Body of pancreas (tissue), 4 donors: ENCODE measurements at places on chromosomes 3 and 15.

DNA sequence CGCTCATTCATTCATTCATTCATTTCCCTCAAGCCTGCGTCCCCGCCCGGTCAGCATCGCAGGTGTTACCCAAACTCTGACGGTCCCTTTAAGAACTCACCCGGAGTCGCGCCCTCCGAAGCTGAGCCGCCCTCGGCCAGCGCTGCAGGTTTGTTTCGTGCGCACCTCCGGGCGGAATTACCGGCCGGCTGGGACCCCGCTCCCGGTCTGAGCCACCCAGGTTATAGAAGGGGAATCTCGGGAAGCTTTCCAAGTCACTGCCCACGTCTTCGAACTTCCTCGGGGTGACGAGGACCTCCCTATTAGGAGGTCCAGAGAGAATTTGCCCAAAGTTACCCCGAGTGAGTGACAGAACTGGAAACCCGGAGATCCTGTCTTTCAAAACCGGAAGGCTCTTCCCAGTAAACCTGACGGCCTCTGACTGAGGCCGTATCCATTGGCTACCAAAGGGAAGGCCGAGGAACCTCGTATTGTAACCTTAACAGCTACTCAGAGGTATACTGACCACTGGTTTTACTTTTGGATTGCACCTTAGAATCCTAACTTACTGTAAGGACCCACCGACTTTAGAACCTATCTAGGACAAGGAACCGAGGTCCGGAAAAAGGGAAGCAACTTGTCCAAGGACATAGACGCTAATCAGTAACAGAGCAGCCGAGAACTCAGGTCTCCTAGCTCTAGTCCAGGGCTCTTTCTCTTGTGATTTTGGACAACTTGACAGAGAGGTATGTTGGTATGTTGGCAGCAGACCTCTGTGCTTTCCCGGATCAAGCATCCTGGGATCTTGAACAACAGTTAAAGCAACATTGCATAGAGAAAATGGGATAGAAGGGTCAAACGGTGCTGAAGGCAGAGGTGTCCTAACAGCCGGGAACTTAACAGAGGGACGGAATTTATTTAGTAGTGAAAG lies 788 bp upstream of the DLG1 start:
- DNase-seq: peak; percentile 59

GRCh38 chr3:57160765-57161538 lies 4.2 kb downstream of the IL17RD start:
- DNase-seq: no peak

- DNase-seq: no peak
These were observed 486.7 kb downstream of the DIPK2A start for GRCh38 chr3:144458283-144458682.

DNA sequence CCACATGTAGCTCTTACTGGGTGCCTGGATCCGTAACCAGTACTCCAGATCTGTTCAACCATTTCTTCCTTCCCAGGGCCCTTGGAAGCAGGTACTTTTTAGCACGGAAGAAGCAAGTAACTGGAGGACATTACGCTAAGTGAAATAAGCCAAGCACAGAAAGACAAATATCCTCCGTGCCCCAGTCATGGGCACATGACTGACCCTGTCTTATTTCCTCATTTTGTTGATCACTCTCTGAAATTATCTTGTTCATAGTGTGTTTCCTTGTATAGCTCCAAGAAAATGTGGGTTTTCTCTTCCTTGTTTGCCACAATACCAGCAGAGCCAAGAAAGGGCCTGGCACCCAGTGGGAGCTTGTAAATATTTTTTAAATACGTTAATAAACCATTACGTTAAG lies 32.2 kb upstream of the MTMR14 start:
- DNase-seq: no peak

DNA sequence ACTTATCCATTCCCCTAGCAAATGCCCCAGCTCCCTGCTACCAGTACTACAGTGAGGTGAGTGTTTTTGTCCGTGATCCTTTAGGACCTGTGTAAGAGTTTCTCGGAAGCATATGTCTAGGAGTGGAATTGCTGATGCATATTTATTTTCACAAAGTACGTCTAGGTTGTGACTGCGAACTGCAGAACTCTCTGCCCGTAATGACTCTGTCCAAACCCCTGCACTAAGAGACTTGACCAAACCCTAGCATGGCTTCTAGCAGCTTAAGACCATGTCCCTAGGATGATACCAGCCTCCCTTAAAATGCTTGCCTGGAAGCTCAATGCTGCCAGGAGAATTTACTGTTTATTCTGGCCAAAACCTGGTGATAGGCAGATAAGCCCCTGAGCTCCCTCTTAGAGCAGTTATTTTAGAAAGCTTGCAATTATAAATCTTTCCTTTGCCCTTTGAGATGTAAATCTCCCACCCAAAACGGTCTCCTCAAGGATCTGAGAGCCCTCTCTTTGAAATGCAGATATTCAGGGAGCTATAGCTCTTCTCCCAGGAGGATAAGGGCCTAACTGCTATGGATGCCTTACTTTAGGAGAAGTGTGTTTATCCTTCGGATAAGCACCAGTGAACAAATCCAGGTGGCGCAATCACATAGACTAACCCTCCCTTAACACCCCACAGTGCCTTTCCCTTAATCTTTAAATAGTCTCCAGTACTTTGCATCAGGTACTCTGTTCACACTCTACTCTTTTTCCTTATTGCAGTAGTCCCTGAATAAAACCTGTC lies 14.7 kb upstream of the CA12 start:
- DNase-seq: no peak

DNA sequence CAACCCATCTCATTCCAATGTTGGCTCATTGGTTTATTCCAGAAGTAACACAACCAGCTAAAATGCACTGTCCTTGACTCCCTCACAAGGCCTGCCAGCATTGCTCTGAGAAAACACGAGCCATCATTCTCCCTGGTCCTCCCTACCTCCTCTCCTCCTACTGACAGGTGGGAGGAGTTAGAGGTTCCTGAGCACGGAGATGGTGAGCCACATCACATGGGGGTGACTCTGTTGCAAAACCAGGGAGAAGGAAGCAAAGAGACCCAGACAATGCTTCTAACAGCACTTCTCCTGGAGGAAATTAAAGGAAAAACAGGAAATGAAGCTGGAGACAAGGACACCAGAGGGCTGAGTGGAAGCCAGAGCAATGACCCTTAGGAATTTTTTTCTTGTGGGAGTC lies 667.4 kb downstream of the NTRK3 start:
- DNase-seq: no peak

GRCh38 chr15:39491886-39492490 lies 88.9 kb upstream of the THBS1 start:
- DNase-seq: no peak

DNA sequence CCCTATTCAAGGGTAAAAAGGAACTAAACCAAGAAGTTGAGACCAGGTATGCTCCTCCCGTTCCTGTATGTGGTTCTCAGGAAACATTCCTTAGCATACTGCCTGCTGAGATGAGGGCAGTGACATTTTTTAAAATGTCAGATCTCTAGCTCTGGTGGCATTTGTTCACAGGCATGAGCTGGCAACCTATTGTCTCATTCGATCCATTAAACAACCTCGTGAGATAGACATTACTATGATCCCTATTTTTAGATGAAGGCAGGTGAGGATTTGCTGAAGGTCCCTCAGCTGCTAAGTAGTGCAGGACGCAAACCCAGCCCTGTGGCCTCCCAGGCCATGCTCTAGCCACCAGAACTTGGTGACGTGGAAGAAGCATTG lies 74.9 kb downstream of the SIDT1 start:
- no peak for DNase-seq

- DNase-seq: no peak
These were observed 228.6 kb upstream of the IL12A start for GRCh38 chr3:159760046-159760445.

DNA sequence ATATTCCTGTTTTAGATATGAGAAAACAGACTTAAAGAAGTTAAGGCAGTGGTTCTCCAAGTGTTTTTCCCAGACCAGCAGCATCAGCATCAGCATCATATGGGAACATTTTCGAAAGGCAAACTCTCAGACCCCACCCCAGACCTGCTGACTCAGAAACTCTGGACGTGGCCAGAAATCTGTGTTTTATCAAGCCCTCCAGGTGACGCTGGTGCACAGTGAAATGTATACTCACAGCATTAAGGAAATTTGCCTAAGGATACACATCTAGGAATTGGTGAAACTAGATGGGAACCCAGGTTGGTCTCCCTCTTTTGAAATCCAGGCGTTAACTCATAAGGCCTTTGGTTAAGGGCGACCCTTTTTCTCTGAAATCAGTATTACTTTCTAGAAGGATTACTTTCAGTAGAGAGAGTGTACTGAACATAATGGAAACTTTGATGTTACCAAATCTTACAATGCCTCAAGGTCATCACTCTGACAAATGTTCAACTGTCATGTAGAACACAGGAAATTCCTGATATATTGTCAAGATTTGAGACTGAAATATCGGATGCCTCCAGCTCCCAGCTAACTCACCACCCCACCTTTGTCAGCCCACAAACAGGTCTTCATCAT lies 910.2 kb downstream of the ROBO1 start:
- DNase-seq: no peak

DNA sequence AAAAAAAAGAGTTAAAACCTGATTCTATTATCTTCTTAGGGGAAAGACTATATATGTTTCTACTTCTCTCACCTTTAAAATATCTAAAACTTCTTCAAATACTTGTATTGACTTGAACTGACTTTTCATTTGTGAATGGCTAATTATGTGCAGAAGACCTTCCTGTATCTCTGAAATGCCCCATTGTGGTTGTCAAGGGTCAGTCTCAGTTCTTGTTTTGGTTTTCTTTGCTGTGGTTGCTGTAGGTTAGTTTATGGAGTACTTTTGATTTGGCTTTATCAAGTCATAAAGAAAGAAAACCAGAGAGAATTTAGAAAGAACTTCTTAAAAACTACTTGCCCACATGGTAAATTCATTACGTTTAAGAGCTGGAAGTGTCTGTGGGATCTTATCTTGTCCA lies 345.3 kb upstream of the POU1F1 start:
- DNase-seq: no peak

- DNase-seq: peak; percentile 95
These were observed at the start of gene EDEM1 for GRCh38 chr3:5187156-5187919. Gene EDEM1, plus strand, starts transcription at chr3:5187707. Its CDS starts 99 bp downstream, at chr3:5187806.

GRCh38 chr3:56962206-56962605 lies 98.3 kb upstream of the SPATA12 start:
- no peak for DNase-seq

DNA sequence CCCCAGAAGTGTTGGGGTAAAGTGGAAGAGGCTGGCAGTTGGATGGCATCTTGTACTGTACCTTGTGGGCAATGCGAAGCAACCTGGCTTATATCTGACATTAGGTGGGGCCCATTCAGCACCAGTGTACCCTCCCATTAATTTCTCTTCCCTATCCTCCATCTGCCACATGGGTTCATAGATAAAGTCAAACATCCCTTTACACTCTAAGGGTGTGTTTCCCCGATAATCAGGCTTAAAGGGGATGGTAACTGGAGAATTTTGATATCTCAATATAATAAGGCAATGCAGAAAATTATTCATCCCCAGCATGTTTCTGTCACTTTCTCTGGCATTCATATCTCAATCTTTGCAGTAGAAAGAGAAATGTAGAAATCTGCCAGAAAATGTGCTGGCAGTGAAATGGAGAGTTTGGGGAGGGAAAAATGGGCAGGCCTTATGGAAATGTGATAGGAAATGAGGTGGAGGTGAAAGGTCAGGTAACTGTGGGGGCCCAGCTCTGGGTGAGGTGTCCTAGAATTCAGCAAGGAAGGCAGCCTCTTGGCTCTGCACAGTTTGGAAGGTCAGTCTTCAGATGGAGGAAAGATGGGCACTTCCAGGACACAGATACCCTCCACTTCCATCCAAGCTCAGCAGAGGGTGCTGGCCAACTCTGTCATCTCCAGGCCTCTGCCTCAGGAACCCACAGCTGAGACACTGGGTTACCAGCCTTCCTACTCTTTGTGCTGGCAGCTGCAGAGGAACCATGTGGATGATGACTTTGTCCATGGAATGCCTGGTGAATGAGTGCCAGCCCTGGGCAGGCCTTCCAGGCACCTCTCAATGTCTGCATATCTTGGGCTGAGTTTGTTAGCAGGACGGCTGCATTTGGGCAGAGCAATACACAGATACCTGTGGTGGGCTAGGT lies 325.9 kb upstream of the CTDSPL start:
- DNase-seq: no peak

DNA sequence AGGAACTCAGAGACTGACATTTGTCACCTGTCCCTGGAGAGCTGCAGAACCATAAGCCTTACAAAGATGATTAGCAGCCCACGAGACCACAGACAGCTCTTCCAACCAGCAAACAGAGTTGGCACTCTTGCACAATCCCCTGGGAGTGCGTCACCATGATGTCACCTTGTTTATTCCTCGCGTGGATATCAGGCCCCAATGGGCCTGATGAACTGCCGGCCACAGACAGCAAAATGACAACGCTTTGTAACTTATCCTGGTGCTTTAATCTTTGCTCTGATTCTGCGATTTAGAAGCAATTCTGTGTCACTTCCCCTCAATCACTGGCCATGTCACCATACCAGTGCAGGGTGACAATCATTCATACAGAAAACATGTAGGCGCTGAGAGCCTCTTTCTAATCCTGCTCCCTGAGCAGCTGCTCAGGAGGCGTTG lies 89.2 kb downstream of the TAMM41 start:
- DNase-seq: no peak

- no peak for DNase-seq
These were observed 96.5 kb downstream of the SQOR start for GRCh38 chr15:45731343-45731742.

DNA sequence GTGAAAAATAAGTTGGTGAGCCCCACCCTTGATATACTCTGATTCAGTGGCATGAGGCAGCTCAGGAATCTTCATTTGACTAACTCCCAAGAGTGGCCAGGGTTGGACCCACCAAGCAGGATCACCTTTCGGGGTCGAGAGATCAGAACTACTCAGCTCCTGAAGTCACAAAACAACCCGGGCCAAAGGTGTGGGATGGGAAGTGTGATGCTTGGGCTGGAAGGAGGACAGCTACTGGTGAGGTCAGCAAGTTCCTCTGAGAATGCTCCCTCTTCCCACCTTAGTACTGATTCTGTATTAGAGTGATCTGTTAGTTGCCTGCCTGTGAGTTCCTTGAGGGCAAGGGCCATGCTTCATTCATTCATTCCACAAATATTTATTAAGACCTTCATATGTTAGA lies 15.1 kb downstream of the ESYT3 start:
- no peak for DNase-seq

DNA sequence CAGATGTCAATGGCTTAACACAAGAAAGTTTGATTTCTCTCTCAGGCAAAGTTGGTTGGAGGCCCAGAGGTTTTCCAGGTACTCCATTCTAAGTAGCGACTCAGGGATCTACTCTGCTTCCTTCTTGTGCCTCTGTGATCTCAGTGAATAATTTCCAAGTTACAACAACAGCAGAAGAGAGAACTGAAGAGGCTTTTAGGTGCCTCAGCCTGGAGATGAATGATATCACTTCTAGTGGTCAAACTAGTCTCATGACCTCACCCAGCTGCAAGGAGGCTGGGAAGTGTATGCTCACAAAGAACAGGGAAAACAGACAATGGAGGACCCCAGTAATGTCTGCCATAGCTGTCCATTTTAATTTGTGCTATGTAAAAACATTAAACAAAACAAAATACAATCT lies 4.6 kb upstream of the PRICKLE2 start:
- DNase-seq: no peak
